ENCODE measurements at places on chromosomes 3 and 15.

DNA sequence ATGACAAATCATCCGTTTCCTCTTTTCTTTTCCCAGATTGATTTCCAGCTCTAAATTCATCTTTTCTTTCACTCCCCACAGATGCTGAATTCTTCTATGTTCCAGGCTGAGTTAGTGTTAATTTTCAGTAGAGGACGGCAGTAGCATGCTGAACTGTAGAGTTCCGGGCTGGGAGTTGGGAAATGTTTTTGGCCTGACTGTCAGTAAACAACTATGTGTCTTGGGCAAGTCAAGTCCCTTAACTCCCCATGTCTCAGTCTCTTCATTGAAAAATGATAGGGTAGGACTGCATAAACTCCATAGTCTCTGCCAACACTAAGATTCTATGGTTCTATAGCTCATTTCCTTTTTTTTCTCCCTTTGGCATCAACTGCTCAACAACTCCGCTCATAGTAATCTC, 333.9 kb downstream of the TIGIT start:
- ATAC-seq = no peak

DNA sequence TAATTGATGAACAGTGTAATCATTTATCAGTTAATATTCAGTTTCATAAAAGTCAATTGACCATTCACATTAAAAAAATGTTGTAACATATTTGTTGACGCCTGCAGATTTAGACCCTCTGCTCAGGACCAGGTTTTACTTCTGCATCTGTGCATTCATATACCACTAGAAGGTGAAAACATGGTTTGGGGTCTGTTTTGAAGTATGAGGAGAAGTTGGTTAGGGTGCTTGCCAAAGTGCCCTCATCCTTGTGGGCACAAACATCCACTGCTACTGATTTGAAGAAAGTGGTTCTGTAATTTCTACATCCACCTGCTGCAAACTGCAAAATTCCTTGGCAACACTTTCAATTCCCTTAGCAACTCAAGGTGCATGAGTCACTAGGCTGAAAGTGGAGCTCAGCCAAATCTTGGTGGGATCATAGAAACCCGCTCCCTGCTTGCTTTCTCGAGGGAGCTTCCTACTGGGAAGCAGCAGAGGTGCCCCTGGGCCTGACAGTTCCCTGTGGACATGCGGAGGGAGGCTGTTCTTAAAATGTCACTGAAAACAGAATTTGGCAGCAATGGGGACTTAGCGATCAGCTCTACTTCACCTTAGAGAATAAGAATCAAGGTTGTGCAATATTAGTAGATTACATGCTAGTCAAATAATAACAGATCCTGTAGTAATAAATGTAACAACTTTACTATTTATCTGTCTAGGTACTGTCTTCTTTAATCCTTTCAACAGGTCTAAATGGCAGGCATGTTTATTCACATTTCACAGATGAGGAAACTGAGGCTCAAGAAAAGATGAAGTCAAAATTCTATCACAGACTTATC, 301.0 kb upstream of the TBL1XR1 start:
- ATAC-seq = no peak

DNA sequence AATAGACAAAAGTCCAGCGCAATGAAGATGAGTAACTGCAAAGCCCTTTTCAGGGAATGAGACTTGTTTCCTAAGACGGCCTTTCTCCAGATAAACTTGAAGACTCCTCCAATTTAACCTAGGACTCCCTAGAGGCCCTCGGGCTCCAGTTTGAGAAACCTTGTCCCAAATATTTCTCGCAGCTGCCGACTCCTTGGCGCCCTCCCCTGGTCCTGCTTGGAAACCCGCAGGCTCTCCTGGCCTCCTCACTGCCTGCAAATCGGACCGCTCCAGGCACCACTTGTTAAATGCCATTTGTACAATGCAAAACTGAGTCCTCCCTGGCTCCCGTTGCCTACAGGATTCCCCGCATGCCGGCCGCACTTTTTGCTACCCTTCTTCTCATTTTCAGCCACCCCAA, 36.8 kb downstream of the MUC4 start:
- no peak for ATAC-seq

GRCh38 chr15:65642594-65642993, 20.9 kb downstream of the SLC24A1 start:
- no peak for ATAC-seq

- no peak for ATAC-seq
Observed at GRCh38 chr15:41836713-41837454, 1.8 kb upstream of the PLA2G4B start.

- ATAC-seq = no peak
Observed at GRCh38 chr3:110318108-110318507, 753.5 kb upstream of the NECTIN3 start.

GRCh38 chr3:111823341-111823855, 35.7 kb upstream of the PHLDB2 start:
- no peak for ATAC-seq

- ATAC-seq = no peak
Observed at GRCh38 chr15:78059110-78059839, 18.2 kb downstream of the TBC1D2B start.

GRCh38 chr3:88203642-88204055, 53.9 kb downstream of the C3orf38 start:
- ATAC-seq = peak; percentile 64

DNA sequence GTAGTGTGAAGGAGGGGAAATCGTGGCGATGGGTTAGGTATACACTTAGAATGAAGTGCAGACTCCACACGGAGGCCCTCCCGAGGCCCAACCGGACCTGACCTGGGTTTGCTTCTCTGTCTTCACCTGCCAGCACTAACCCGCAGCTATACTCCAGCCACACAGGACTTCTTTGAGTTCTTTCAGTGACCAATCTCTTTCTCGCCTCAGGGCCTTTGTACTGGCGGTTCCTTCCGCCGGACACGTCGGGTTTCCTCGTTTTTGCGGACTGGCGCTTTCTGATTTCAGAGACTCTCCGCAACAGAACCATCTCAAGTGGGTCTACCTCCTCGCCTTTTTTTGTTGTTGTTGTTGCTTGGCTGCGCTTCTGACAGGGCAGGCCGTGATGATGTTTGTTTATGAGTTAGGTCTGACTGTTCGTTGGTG, at the start of gene NEIL1:
Gene NEIL1 (plus strand): TSS at position 244 of the 426 bp plus-strand sequence. CDS start 1,867 bp downstream, outside the sequence.
- no peak for ATAC-seq

- ATAC-seq = no peak
Observed at GRCh38 chr3:171401432-171401831, 58.8 kb downstream of the TNIK start.

GRCh38 chr3:141737678-141738021, 448 bp upstream of the RNF7 start:
- no peak for ATAC-seq

GRCh38 chr3:189809583-189809982, 178.4 kb downstream of the TP63 start:
- no peak for ATAC-seq

DNA sequence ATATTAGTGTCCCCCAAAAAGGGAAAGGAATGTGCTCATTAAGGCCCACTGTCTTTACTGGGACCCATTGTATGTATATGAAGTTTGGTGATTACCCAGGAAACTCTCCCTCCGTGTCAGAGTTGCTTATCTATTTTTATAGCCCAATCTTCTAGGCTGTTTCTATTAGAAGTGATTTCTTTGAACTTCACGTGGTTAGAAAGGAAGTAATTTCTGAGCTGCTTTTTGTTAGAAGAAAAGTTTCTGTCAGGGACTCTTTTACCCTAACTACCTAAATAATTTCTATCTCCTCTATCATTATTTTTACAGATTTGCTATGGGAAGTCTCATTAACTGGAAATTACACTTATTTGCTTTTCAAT, 17.7 kb upstream of the SENP7 start:
- ATAC-seq = no peak

DNA sequence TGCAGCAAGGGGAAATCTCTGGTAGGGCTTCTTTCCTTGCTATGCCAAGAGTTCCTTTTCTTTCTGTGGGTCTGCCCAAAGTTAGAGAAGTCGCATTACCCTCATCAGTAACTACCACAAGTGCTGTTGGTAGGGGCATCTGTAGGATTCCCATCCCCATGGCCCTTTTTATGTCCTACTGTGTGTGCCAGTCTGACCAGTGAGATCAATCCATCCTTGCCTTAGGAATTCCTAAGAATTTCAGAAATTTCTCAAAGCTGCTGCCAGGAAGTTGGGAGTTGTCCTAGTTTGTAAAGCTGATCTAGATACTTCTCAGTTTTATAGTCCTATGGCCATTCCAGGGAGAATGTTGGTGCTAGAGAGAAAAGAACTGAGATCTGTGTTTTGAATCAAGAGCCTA, 36.5 kb downstream of the SH3GL3 start:
- ATAC-seq = no peak

GRCh38 chr3:49173116-49173791, 1.9 kb downstream of the KLHDC8B start:
- no peak for ATAC-seq

DNA sequence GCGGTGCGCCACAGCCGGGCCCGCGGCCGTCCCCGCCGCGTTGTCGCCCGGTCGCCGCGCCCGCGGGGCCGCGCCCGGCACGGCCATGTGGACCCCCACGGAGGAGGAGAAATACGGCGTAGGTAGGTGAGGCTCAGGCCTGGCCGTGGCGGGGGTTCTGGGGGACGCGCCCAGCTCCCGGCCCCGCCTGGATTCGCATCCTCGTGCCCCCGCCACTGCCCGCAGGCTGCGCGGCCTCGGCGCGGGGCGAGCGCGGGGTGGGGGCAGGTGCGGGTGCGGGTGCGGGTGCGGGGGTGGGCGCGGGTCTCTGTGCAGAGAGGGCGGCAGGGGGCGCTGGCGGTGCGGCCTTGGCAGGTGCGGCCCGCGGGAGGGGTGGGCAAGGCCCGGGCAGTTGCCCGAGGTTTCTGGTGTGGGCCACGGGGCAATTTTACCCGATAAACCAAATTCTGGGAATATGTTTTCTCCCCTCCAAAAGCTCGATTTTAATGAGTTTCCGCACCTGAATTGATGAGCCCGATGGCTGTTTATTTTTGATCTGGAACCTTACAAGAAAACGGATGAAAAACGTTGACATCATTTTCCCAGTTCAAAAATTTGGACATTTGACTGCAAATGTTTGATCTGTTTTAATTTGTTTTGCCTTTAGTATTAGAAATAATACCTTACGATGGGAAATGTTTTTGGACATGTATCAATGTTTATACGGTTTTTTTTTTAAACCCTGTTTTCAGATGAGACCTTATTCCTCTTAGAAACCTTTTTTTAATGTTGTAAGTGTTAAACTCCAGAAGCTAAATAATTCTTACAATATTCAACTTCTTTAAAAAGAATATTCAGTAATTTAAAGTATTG, 678 bp downstream of the DOCK3 start:
- peak; percentile 57 for ATAC-seq

DNA sequence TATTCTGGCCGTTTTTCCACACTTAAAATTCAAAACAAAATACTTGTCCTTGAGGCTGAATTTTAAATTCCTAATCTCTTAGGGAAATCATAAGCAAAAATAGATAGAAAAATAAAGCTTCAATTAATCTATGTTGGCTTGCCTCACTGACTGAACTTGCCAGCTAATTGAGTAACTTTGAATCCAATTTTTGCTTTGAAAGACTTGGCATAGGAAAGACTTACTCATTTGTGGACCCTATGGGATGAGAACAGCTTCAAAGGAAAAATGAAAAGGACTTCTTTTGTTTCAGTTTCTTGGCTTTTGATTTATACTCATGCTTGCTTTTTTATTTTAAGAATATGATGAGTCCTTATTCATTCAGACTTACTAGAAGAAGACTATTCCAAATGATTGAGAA, 370.7 kb upstream of the RARB start:
- ATAC-seq = no peak

DNA sequence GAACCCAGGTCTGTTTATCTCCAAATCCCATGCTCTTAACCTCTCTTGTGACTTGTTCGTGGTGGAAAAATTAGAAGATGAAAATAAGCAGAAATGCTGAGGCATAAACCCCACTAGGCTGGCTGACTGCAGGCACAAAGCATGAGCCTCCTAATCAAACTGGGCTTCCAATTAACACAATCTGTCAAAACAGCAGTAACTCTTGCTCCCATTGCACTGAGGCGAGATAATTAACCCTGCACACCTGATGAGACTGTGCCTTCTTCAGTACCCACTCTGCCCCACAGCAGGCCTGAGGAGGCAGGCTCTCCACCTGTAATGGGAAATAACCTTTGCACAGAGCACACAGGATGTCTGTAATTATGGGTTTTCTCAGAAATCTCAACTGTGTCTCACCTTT, 284.4 kb upstream of the WNT5A start:
- no peak for ATAC-seq

DNA sequence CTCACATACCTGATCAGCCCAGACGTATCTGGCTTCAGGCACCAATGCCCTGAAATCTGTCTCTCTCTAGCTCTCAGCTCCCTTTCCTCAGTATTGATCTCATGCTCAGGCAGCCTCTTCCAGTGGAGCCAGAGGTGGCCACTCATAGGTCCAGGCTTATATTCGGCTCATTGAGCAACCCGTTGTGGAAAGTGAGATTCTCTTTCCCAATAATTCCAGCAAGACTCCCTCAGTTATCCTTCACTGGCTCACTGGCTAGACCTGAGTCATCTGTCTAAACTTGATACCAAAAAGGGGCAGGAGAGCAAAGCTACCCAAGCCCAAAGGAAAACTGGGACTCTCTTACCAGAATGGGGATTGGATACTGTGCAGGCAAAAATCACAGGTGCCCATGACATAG, 33.4 kb upstream of the FRMD4B start:
- ATAC-seq = no peak

DNA sequence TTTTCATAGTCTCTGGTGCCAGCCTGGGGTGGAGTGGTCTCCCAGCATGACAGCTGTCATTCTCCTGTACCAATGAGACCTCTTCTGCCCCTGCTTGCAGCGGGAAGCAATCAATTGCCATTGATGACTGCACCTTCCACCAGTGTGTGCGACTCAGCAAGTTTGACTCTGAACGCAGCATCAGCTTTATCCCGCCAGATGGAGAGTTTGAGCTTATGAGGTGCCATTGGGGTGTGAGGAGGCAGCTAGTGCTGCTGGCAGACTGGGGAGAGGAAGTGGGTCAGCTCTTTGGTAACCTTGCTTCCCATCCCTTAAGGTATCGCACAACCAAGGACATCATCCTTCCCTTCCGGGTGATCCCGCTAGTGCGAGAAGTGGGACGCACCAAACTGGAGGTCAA, 4.4 kb upstream of the ABCF3 start:
- ATAC-seq = no peak

DNA sequence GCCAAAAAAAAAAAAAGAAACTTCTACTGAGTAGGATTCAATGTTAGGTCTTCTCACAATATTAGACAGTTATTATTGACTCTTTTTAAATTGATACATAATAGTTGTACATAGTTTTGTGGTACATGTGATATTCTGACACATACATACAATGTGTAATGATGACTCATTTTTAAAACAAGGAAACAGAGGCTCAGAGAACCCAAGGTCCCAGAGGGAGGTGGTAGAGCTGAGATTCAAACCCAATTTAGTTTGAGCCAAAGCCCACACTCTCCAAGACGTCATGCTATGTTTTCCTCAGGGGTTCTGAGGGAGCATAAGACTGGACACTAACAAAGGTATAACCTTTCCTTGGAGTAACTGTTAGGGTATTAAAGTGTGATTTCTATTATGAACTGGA, 40.6 kb downstream of the MYO5C start:
- ATAC-seq = peak; percentile 65
